ENCODE measurements at places on chromosomes 6 and 20. TPM values are rescaled to one million over a fixed set of nuclear protein-coding genes. Genes with fewer than 3 reads are reported as not detected.

ZNF341 gene
- total RNA-seq: 2.9 TPM

XKR7 gene
- not detected for total RNA-seq

PDE10A gene
- 3.4 TPM for total RNA-seq

ULBP3 gene
- 8.1 TPM for total RNA-seq

RTF2 gene
- 157 TPM for total RNA-seq

CSTF1 gene
- 101 TPM for total RNA-seq

KIF25 gene
- not detected for total RNA-seq

RING1 gene
- 32.0 TPM for total RNA-seq

EEF1A2 gene
- 32.0 TPM for total RNA-seq

GPX5 gene
- not detected for total RNA-seq

DNA sequence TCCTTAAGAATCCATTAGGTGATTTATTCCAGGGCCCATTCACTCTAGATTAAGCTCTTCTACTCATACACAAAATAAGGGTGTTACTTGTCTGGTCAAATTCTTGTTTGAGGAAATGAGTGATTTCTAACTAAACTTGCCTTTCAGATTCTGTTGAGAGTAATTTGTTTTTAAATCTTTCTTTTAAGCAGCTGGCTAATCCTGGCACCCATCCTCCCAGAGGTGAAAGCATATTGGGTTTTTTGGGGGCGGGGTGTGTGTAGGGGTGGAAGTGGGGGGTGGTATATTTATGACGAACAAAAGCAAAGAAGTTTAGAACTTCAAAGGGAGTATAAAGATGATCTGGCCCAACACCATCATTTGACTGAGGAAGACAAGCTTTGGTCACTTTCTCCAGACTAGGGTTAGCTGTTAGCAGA lies 94.7 kb downstream of the RTN4IP1 start:
- DNase-seq: no peak
- H3K27me3 ChIP-seq: no peaks in the 10 kb centered on the region
- H3K36me3 ChIP-seq: no peaks in the 10 kb centered on the region
- H3K27ac ChIP-seq: no peak overlapping the region
- H3K4me1 ChIP-seq: peaks cover 16% of the 10 kb centered on the region

GRCh38 chr20:10963717-10964266 lies 290.0 kb upstream of the JAG1 start:
- H3K36me3 ChIP-seq: no peaks in the 10 kb centered on the region
- no peaks in the 10 kb centered on the region for H3K27me3 ChIP-seq
- DNase-seq: no peak
- H3K27ac ChIP-seq: no peak overlapping the region
- no peak overlapping the region for H3K4me3 ChIP-seq
- no peaks in the 10 kb centered on the region for H3K4me1 ChIP-seq

DNA sequence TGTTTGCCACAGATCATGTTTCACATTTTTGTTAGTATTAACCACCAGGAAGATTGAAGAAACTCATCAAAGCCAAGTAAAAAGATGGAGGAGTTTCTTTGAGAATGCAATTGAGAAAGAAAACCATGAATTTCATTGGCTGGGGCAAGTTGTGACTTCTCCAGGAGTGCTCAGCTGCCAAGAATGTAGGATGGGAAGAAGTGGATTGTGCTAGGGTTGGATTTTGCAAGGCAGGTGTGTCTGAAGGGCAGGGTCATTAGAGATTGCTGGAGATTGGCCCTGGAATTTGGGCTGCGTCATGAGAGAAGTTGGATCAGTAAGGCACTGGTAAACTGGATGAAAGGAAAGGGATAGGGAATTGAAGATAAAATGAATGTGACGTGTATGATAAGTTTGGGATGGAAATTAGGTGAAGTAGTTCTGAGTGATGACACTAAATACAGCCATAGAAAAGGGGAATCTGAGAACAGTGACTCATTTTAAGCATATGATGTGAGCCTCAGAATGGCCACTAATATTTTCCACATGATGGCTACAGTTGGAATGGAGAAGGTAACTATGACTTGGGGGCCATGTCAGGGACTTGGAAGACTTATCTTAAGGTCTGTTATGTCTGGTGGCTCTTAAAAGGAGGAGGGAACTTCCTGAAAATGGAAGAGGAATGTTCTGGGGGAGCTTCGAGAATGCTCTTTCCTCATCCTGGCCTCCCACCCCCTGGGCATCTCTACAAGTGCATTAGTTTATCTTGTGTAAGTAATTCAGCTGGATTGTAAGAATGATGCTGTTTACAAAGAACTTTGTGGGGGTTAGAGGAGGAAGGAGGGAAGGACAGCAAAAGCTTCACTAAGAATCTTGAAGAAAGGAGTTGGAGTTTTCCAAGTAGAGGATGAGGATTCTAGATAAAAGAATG lies 27.8 kb upstream of the ERVFRD-1 start:
- no peak for DNase-seq
- H3K27me3 ChIP-seq: no peaks in the 10 kb centered on the region
- peak overlapping the region; percentile 19 for H3K27ac ChIP-seq
- H3K4me3 ChIP-seq: no peak overlapping the region
- H3K4me1 ChIP-seq: peaks cover 10% of the 10 kb centered on the region

DNA sequence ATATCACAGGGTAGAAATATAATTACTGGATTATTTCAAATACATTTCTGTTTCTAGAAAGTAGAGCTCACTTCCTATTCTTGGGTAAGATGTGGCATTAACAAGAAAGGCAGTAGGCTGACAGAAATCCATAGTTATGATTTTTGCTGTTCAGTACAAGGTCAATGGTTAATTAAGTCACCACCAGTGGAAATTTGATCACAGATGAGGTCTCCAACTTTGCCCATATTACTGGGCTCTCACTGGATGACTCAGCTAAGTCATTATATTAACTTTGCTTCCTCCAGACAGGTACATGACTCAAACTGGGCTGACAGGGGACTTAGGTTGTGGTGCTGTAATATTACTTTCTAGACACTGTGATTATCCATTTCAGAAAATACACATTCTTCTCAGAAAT lies 212.4 kb downstream of the GRIK2 start:
- no peak overlapping the region for H3K4me3 ChIP-seq
- no peak for DNase-seq
- no peaks in the 10 kb centered on the region for H3K27me3 ChIP-seq
- no peaks in the 10 kb centered on the region for H3K4me1 ChIP-seq
- no peak overlapping the region for H3K27ac ChIP-seq
- no peaks in the 10 kb centered on the region for H3K36me3 ChIP-seq

DNA sequence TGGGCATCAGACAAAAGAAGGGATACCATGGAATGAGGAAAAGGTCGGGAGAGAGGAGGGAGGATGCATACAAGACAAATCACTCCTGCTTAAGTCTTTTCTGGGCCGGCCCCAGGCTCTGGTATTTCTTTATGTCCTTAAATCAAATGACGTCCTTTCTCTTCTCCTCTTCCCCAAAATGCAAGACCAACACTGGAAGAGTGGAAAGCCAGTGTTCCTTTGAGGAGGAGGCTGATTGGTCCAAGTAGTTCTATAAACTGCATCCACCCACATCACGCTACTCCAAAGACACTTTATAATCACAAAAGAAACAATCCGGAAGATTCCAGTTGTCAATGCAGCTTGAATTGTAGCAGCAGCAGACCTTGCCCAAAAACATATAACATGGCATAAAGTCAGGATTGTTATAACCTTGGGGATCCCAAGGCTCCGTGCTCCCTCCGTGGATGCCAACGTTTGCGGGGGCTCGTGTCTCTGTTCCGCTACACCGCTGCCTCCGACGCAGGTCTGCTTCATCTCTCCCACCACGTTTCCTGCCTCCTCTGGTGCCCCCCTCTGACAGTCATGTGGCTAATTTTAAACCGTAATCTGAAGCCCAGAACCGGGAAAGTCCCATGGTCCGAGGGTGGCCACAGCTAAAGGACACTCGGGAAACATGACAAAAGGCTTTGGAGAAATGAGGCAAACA lies 47.1 kb downstream of the MCUR1 start:
- no peak overlapping the region for H3K27ac ChIP-seq
- no peak overlapping the region for H3K4me3 ChIP-seq
- no peak for DNase-seq
- no peaks in the 10 kb centered on the region for H3K36me3 ChIP-seq
- no peaks in the 10 kb centered on the region for H3K4me1 ChIP-seq
- H3K27me3 ChIP-seq: no peaks in the 10 kb centered on the region

- no peaks in the 10 kb centered on the region for H3K27me3 ChIP-seq
- DNase-seq: no peak
- H3K36me3 ChIP-seq: no peaks in the 10 kb centered on the region
- no peak overlapping the region for H3K27ac ChIP-seq
Observed at GRCh38 chr6:134750669-134751068, 199.2 kb downstream of the ALDH8A1 start.

GRCh38 chr20:9087531-9088217 lies 18.8 kb downstream of the PLCB4 start:
- H3K4me3 ChIP-seq: no peak overlapping the region
- no peaks in the 10 kb centered on the region for H3K36me3 ChIP-seq
- H3K4me1 ChIP-seq: peaks cover 6% of the 10 kb centered on the region
- DNase-seq: no peak
- H3K27ac ChIP-seq: no peak overlapping the region
- no peaks in the 10 kb centered on the region for H3K27me3 ChIP-seq

DNA sequence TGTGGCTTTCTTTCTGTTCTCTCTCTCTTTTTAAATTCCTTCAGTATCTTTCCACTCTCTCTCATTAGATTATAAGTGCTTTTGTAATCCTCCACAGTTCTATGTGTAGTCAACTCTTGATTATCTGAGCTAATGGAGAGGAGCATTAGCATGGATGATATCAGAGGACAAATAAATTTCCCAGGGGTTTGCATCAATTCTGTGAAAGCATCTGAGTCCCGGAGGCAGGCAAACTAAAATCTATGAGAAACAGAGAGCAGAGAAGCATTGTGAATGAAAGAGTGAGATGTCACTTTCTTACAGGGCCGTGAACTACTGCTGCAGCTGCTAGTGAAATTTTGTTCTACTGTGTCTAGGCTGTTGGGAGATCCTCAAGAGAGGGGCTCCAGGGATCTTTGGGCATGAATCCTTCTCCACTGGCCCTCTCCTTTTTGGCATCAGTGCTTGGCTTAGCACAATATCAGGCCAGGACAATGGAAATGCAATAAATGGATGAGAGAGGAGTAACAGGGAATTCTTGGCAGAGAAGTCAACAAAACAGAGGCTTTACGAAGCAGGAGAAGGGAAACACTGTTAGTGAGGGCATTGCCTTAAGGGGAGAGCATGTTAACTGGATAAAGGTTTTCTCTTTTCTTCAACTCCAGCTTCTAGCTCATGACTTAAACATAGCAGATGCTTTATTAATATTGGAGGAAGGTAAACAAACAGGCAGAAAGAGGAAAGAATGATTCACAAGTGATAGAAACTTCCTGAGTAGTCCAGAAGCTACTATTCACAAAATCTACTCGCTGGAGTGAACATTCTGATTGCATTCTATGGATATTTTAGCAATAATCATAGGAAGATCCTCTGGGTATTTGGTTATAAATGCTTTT lies 847.0 kb upstream of the MAP3K7 start:
- no peak for DNase-seq
- no peaks in the 10 kb centered on the region for H3K36me3 ChIP-seq
- no peaks in the 10 kb centered on the region for H3K27me3 ChIP-seq
- H3K4me3 ChIP-seq: no peak overlapping the region
- H3K4me1 ChIP-seq: no peaks in the 10 kb centered on the region

GRCh38 chr20:33604084-33604990 lies 57.8 kb upstream of the C20orf144 start:
- no peak for DNase-seq
- H3K4me3 ChIP-seq: no peak overlapping the region
- no peaks in the 10 kb centered on the region for H3K27me3 ChIP-seq
- no peaks in the 10 kb centered on the region for H3K4me1 ChIP-seq
- H3K27ac ChIP-seq: no peak overlapping the region
- 0 out of 2 replicates have a peak, but pooled peaks cover 1% of the 10 kb centered on the region for H3K36me3 ChIP-seq

DNA sequence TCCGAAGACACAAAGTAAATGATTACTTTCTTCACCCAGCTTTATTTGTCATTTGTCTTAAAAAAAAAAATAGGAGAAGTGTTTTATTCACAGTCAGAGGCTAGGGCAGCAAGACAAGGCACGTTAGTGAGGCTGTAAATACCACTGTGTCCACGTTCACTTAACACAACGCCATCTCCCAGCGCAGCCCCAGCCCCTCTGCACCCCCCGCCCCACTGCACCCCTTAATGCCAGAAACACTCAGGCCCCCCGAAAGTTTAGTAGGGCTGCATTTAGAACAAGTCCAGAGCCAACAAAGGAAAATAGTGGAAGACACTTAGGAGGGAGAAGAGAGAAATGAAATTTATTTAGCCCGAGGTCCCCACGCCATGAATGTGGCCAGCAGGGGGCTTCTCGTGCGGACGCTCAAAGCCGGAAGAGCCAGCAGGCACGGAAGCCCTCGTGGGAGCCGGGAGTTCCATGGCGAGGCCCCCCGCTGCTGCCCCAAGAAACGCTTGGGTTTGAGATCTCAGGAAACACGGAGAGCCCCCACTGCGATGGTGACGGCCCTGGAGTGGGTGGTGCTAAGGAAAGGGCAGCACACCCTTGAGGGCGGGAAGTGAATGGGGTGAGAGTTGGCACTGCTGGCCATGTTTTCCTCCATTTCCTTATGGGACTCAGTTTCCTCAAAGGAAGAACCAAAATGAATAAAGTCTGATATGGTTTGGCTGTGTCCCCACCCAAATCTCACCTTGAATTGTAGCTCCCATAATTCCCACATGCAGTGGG lies 50.2 kb downstream of the IYD start:
- peak overlapping the region; percentile 95 for H3K27ac ChIP-seq
- H3K36me3 ChIP-seq: no peaks in the 10 kb centered on the region
- no peaks in the 10 kb centered on the region for H3K4me1 ChIP-seq

- no peak for DNase-seq
- H3K4me1 ChIP-seq: no peaks in the 10 kb centered on the region
- no peak overlapping the region for H3K27ac ChIP-seq
- H3K36me3 ChIP-seq: peaks cover 1% of the 10 kb centered on the region
- no peak overlapping the region for H3K4me3 ChIP-seq
Observed at GRCh38 chr6:155274106-155274505, 10.3 kb downstream of the CLDN20 start.

- H3K27ac ChIP-seq: no peak overlapping the region
- H3K4me3 ChIP-seq: no peak overlapping the region
Observed at GRCh38 chr20:58647162-58647795, 3.8 kb upstream of the STX16 start.

GRCh38 chr6:89378628-89379027 lies 26.1 kb upstream of the UBE2J1 start:
- no peak for DNase-seq
- no peaks in the 10 kb centered on the region for H3K4me1 ChIP-seq
- H3K36me3 ChIP-seq: no peaks in the 10 kb centered on the region
- H3K27ac ChIP-seq: no peak overlapping the region
- no peak overlapping the region for H3K4me3 ChIP-seq

- no peak overlapping the region for H3K4me3 ChIP-seq
- H3K27ac ChIP-seq: no peak overlapping the region
- no peaks in the 10 kb centered on the region for H3K4me1 ChIP-seq
- H3K27me3 ChIP-seq: no peaks in the 10 kb centered on the region
Observed at GRCh38 chr6:12555267-12555666, 161.3 kb upstream of the PHACTR1 start.

GRCh38 chr6:15555101-15556038 lies 107.5 kb downstream of the DTNBP1 start:
- H3K4me3 ChIP-seq: no peak overlapping the region
- no peaks in the 10 kb centered on the region for H3K27me3 ChIP-seq
- H3K36me3 ChIP-seq: no peaks in the 10 kb centered on the region
- H3K27ac ChIP-seq: peak overlapping the region; percentile 27
- DNase-seq: no peak

Measured in Caco-2 (cell line).